ENCODE measurements at places on chromosomes 4 and X.

DNA sequence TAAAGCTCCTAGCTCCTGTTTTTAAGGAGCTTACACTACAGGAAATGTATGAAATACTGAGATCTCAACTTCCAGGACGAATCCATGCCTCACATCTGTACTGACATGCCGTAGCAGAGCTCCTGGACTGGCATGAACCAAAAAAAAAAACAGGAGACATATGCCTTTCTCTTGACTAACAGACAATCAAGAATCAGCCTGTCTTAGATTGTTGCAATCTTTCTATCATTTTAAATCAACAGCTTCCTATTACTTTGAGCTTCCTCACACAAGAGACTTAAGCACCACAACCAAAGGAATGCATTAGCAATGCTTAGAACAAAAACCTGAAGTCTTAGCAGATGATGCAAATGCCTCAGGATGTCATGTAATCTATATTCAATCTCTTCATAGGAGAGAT is 34.7 kb upstream of the AREG start:
- no peak for DNase-seq

GRCh38 chr4:150867148-150867547 is 147.9 kb downstream of the LRBA start:
- DNase-seq = peak; percentile 63

DNA sequence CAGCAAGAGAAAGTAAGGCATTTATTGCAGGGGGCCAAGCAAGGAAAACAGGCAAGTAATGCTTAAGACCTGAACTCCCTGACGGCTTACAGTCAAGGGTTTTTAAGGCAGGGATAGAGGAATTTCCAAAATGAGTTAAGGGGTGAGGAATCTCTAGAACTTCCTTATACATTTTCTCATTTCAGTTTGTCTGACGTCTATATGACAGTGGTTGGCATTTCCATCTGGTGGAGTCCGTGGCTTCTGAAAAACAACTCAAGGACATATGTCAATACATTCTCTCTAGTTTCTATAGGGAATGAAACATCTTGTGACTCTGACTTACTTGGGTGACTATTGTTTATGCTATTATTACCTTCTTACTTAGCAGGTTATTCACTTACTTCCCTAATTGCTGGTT is 19.3 kb upstream of the GUCY2F start:
- DNase-seq = no peak

GRCh38 chr4:187312299-187312698 is 588.6 kb upstream of the FAT1 start:
- DNase-seq = no peak

DNA sequence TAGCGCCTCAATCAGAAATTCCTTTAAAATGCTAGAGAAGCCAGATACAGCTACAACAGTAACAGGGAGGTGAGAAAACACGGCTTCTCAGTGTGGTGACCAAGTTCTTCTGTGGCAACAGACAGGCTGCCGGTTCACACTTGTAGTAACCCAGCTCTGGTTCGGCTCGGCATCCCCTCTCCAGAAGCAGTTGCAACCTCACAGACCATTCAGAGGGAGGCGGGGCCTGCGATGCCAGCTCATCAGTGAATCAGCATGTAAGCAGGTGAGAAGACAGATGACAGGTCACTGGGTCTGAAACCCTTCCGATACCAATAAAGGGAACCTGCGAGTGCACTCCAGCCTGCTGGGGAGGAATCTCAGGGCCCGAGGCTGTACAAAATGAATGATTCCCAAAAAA is 251.0 kb downstream of the KCNIP4 start:
- DNase-seq = peak; percentile 57

- DNase-seq = no peak
These were observed 144.1 kb downstream of the SOWAHB start for GRCh38 chr4:76753814-76754213.

- DNase-seq = no peak
These were observed 145.8 kb upstream of the HCCS start for GRCh38 chrX:10965174-10965798.

GRCh38 chrX:37677243-37677642 is 8.3 kb upstream of the XK start:
- no peak for DNase-seq

GRCh38 chr4:31538877-31539276 is 818.7 kb downstream of the PCDH7 start:
- DNase-seq = no peak

DNA sequence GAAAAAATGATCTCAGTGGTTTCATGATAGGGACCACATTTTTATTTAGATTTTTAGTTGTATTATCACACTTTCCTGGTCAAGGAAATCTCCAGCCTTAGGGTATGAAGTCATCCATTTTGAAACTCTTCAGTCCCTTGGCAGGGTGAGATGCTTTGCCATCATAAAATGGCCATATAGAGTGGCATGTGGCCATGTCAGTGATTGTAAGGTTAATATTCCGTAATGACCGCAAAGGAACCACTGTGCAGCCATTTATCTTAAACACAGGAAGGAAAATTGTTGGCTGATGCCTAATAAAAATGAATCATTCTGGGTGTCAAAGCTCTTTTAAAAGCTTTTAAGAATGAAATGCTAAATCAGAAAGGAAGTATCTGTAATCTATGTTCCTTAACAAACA is 35.6 kb downstream of the COMMD8 start:
- DNase-seq = no peak

GRCh38 chr4:8917868-8918783 is 46.5 kb upstream of the HMX1 start:
- DNase-seq = peak; percentile 91

DNA sequence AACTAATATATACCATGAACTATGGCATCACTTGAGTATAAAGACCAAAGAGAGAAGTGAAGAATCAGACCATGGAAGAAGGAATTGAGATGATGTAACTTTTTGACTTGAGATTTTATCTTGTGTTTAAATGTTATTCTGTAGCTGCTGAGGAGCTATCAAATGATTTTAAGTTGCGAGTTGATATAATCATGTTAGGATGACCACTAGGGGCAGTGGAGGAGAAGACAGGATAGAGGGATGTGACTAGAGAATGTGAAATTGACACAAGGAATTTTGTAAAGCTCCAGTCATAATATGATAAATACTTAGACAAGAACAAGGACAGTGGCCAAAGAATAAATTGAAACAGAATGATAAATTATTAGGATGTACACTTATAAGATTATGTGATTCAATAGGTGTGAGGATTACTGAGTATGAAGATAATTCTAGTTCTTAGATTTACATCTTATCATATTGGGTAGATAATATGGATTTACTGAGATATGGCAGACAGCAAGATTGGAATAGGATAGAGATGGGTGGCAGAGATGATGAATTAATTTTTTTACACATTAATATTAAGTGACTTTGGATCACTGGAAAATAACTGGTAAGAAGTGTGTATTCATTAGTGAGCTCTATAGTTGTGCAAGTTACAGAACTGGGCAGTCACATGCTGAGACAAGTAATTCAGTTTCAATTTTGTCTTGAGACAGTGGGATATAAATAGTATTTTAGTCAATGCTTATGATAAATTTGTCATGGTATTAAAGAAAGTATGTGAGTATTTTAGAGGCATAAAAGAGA is 816.0 kb upstream of the PCDH10 start:
- DNase-seq = no peak

DNA sequence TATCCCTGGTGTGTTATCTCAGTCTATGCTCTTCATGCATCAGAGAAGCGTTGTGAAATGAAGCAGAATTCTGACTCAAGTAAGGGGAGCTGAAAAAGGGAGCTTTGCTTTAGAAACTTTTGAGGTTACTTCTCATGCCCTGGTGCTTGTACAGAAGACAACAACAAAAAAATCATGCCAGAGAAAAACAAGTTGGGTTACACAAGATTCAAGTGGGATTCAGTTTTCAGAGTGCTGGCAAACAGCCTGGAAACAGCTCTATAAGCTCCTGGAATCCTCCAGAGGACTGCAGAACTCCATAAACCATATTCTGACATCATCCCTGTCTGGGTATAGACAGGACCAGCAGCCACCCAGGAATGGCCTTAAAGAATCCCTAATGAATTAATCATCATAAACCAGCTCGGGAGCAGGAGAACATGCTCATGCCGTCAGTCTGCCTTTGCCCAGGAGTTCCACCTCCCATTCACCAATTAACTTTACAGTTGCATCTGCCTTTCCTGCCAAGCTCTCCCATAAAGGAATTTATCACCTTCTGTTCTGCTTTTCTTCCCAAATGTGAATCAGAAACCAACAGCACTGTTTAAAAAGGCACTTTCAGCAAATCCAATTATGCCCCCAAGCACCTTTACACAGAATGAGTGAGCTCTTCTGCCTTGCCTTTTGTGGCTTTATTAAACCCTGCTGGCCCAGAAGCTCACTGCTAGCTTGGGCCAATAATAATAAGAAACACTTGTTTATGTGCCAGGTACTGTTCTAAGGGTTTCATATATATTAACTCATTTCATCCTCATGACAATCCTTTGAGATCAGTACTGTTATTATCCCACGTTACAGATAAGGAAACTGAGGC is 54.5 kb upstream of the FBXW7 start:
- DNase-seq = peak; percentile 35

DNA sequence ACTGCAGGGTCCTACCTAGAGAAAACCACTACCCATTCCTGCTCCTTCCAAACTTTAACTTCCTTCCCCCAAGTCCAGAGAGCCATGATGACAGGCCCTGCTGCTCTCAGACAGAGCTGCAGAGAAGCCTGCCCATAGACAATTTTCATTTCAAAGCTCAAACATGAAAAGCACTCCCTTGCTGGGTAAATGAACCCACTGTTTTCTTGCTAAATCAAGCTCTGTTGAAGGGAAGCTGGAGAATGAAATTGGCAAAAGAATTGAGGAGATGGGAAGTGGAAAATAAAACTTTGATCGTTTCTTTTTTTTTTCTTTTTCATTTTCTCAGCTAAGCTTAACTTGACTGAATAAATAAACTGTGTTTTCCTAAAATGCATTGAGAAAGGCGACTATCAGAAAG is 331.1 kb upstream of the CPEB2 start:
- DNase-seq = no peak

DNA sequence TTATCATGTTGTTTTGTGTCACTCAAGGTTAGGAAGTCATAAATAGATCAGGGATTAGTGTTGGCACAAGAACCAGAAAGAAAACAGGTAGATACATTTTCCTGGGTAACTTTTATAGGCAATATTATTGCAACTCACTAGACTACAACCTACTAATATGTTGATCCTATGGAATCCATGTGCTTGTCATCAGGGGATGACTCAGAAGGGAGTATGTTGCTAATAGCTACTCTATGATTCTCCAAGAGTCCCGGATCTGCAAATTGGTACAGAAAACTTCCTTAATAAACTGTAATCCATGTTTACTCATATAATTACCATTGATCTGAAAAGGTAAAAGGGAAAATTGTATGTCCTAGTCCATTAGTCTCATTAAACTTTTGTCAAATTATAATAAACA is 11.7 kb upstream of the GNRHR start:
- DNase-seq = no peak

DNA sequence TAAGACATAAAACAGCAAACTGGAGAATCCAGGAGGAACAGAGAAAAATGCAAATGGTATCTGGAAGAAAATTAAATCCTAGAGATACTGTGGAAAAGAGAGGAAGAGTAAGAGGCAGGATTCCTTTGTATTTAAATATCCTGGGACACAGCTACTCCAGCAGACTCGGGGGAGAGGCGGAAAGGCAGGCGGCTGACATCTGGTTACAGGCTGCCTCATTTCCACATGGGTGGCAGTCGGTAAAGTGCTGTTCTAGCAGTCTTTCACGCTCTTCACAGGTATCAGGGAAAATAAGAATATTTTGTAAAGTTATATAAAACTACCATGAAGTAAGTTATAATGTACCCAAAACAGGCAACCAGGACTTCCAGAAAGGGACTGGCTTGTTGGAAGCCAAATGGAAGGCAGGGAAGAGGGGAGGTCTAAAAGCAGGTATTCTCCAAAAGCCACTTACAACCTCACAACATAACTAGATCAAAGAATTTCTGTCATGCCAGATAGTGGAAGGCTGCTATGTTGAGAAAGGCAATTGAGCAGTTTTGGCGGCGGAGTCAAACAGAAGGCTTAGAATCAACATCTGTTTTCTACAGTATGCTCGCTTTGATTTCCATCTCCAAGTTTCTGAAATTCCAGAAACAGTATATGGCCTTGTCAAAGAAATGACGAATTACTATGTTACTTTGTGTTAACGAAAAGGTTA is 1.3 kb upstream of the TIGD2 start:
- DNase-seq = peak; percentile 16

DNA sequence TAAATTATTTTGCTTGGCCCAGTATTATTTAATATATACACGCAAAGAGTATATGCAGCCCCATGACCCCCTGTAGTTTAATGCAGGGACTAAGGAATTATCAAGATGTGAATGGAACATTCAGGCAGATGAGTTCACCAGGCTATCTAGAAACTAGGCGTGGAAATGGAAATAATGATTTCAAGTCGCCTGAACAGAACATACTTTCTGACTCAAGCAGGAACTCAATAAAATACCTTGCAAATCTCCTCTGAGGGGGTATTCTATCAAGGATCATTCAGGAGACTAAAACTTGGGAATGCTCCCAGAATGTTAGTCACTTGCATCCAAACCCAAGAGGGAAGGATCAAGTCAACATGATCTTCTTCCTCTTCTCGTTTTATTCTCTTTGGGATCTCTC is 59.6 kb upstream of the RASSF6 start:
- no peak for DNase-seq

GRCh38 chr4:10084651-10085358 is 31.8 kb downstream of the WDR1 start:
- no peak for DNase-seq

DNA sequence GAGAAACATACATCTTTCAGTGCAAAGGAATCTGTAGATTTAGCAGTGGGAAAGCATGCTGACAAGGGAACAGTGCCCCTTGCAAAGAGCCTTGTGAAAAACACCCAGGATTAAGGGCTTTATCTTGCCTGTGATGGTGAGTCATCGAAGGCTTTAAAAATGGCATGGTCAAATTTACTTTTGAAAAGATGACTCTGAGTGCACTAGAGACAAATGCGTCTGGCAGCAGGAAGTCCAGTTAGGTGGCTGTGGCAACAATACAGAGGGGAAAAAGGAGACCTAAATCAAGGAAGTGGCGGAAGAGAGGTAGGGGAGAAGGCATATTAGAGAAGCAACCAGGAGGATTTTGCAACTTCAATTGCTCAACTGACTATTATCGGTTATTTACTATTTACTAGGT is 472.6 kb upstream of the CPEB2 start:
- DNase-seq = no peak

DNA sequence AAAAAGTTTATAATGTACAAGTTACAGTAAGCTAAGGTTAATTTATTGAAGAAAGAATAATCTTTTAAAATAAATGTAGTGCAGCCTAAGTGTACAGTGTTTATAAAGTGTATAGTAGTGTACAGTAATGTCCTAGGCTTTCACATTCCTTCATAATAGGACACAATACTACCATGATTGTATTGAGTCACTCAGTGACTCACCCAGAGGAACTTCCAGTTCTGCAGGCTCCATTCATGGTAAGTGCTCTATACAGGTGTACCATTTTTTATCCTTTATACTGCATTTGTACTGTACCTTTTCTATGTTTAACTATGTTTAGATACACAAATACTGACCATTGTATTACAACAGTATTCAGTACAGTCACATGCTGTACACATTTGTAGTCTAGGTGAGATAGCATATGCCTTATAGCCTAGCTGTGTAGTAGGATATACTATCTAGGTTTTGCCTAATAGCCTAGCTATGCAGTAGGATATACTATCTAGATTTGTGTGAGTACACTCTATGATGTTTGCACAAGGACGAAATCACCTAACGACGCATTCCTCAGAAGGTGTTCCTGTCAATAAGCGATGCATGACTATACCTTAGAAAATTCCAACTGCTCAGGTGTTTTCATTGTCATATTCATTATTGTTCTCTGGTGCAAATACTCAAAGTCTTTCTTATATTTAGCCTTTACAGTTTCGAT is 5.5 kb upstream of the TMEM255A start:
- DNase-seq = no peak

GRCh38 chr4:140269369-140269768 is 104.1 kb upstream of the SCOC start:
- DNase-seq = no peak

Measured in retina (tissue), 1 donor.